ENCODE measurements at places on chromosomes 4 and X.

DNA sequence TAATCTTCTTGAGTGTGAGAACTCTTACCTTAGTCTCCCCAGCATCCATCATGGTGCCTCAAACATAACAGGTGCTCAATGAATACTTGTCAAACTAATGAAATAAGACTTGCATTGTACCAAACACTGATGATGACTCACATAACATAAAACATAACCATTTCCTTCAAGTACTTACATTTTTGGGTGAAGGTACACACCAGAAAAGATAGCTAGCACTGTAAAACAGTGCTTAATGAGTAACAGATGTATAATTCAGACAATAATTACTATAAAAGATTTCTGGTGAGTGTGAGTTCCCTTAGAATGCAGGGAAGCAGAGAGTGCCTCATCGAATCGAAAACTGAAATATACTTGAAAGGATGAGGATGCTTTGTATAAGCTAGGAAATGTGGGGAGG is 70.1 kb upstream of the HCCS start:
- no peak for DNase-seq

DNA sequence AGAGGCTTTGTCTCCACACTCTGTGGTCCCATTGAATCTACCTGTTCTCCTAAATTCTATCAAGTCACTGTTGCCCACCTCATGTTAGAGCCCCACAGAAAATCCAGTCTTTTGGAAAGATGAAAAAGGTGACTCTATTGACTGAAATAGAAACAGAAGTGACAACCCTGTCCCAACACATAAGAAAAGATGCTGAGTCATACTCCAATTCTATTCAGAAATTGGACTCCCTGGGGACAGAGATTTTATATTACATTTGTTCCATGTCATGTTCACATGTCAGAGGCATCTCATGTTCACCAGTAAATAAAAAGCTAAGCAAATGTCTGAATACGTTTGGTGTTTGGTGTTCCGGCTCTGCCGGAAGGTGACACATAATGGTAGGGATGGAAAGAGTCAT is 2.9 kb upstream of the GRPR start:
- no peak for DNase-seq

GRCh38 chr4:52251864-52252263 is 200.8 kb downstream of the SPATA18 start:
- DNase-seq: no peak

DNA sequence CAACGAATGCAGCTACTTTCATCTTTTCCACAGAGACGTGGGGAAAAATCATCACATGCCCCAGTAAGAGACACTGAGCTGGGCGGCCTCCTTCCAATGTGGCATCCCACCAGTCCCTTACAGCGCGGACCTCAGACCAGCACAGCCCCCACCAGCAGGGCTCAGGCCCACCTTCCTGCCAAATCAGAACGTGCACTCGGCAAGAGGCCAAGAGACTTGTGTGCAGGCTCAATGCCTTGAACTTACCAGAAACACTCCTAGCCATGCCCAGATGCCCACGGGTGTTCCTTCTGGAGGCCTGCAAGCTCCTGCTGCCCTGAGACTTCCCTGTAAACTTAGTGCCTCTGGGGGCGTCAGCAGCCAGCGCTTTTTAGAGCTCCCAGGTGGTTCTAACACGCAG is 31.2 kb downstream of the WDR1 start:
- no peak for DNase-seq

DNA sequence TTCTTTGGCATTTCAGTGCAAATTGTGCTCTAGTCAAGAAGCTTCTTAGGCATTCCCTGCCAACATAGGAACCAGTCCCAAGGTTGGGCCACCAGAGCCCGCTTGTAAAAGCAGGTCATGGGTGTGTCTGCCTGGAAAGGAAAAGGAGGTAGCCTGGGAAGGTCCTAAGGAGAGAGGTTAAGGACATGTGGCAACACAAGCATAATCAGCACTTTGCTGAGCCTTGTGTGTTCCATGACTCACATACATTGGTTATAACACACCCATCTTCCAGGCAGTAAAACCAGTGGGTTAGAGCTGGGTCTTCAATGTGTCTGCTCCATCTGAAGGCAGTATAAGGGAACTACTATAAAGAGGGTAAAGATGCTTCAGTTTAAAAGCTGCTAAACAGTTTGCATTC is 165.0 kb downstream of the FHIP1A start:
- DNase-seq: no peak

GRCh38 chrX:107537815-107538214 is 88.4 kb downstream of the FRMPD3 start:
- no peak for DNase-seq

DNA sequence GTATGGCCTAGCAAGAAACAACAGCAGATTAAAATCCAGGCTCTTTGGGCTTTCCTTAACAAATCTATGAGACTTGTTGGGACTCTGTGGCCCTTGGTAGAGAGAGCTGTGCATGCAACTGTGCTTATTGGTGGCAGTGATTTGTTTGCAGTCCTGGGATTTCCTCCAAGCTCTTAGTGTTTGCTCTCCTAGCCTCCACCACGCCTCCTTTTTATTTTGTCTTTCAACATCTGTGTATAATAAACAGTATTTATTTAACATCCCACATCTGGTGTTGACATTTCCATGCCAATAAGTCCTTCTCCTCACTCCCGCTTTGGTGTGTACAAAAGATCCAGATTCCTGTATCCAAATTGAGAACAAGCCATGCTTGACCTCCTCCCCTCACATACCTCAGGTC is 3.1 kb downstream of the TNMD start:
- no peak for DNase-seq

DNA sequence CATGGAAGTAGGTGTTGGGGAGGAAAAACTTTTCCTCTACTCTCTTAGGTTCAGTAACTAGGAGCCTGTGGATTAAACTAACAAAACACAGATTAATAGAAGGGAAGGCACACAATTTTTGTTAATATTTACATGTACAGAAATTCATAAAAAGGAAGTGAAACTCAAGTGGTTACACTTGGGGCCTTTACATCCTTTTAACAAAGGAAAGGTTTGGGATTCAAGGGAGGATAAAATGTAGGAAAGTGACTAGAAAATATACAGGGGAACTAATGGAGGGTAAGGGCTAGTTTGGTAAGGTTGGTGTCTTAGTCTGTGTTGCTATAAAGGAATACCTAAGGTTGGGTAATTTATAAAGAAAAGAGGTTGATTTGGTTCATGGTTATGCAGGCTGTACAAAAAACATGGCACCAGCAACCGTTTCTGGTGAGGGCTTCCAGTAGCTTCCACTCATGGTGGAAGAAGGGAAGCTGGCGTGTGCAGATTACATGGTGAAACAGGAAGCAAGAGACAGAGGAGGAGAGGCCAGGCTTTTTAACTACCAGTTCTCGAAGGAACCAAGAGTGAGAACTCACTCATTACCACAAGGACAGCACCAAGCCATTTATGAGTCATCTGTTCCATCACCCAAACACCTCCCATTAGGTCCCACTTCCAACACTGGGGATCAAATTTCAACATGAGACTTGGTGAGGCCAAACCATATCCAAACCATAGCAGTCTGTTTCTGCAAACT is 124.4 kb downstream of the CHRDL1 start:
- DNase-seq: no peak

- no peak for DNase-seq
These were observed 35.3 kb upstream of the GPM6B start for GRCh38 chrX:13852001-13852695.

- no peak for DNase-seq
These were observed 73.7 kb downstream of the TBL1X start for GRCh38 chrX:9538544-9539045.

DNA sequence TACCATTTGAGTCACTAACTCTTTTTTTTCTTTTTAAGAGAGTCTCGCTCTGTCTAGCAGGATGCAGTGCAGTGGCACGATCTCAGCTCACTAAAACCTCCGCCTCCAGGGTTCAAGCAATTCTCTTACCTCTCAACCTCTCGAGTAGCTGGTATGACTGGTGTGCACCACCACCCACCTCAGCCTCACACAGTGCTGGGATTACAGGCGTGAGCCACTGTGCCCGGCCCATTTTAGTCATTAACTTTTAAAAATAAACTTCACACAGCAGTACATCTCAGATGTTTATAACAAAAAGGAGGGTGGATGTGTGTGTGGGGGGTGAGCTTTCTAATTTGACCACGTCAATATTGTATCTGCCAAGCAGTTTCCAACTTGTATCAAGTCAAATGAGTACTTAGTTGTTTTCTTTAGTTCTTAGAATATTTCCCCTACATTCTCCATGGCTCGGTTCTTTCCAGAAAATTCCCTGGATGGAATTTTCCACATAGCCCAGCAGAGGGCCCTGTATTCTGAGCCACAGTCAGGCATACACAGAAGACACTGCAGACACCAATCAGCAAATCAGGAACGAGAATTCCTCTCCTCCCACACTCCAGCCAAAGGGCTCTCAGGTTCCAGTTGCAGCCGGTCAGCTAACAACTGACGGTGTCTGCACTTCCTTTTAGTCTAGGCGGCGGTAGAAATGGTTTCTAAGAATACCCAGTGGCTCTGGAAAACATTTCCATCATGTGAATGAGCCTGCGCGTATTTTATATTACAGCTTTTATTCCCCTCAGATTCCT is 20.1 kb upstream of the ARAF start:
- DNase-seq: no peak
